A549 treated with CORT108297 at 1 μM for 4 hours (cell line): ENCODE measurements at places on chromosomes 2 and 18. TPM values are rescaled to one million over a fixed set of nuclear protein-coding genes. Genes with fewer than 3 reads are reported as not detected.

Gene HTRA2
- total RNA-seq: 34.7 to 45.7 TPM (median 41.8 TPM) in 5 replicates

Gene APOB
- not detected in 5 replicates for total RNA-seq

Gene TEKT4
- total RNA-seq: not detected in 5 replicates

Gene IL36A
- not detected in 5 replicates for total RNA-seq

Gene FEV
- not detected in 5 replicates for total RNA-seq

Gene VIT
- 0.04 TPM in 1 of 5 replicates, not detected in the others for total RNA-seq
